ENCODE measurements at places on chromosomes 5 and 9.

- DNase-seq = no peak
Observed at GRCh38 chr5:151912360-151912759, 12.3 kb downstream of the GLRA1 start.

DNA sequence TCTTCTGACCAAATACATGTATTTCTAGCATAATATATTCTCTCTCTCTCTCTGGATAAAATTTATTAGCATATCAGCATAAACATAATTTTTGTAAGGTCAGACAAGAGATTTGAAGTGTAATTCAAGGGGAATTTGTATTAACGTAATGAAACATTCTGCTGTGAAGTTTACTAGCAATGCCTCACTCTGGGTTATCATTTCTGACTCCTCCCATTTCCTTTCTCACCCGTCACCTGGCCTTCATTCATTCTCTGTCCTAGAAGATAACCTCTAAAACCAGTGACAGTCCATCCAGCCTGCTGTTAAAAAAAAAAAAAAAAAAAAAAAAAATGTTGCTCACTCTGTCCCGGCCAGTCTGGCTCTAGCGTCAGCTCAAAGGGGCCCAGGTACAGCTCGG is 27.1 kb downstream of the GRAMD2B start:
- DNase-seq = no peak

DNA sequence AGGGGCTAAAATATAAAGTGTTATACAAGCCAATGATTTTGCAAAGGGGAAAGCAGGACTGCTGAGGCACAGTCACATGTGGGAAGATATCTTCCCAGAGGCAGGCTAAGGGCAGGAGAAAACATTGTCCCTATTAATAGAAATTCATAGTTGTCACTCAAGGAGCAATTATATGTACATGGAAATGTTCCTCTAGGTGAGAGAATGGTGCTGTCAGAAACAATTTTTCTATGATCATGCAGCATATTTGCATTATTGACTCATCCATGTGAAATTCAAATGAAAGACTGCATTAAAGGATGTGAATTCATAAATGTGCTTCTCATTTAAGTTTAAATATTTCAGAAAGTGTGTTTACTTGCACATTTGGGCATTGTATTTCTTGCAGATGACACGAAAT is 775.9 kb upstream of the CDH9 start:
- DNase-seq = no peak

DNA sequence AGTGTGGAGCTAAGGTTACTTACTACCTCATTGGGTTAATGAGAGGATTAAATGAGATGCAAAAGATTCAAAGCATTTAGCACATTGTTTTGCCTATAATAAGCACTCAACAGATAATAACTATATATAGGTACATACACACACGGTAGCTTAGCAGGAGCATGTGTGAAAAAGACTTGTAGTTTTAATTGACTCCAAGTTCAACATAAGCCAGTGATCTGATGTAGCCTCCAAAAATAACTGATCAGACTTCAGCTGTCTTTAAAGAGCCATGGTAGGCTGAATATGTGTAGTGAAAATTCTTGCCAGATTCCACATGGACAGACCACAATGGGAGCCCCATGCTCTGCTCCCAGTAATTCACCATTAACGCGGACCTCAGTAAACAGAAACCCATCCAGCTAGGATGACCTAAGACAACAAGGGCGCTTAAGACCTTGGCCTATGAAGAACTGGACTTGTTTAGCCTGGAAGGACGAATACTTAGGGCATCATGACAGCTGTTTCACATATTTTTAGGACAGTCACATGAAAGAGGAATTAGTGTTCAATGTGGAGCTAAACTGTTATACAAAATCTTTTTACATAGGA is 115.1 kb upstream of the ZNF366 start:
- no peak for DNase-seq

GRCh38 chr5:156838961-156839360 is 11.1 kb upstream of the PPP1R2B start:
- DNase-seq = no peak

GRCh38 chr9:117958726-117959125 is 254.5 kb downstream of the TLR4 start:
- no peak for DNase-seq

GRCh38 chr9:109497226-109498153 is 617 bp downstream of the PTPN3 start:
- DNase-seq = no peak

DNA sequence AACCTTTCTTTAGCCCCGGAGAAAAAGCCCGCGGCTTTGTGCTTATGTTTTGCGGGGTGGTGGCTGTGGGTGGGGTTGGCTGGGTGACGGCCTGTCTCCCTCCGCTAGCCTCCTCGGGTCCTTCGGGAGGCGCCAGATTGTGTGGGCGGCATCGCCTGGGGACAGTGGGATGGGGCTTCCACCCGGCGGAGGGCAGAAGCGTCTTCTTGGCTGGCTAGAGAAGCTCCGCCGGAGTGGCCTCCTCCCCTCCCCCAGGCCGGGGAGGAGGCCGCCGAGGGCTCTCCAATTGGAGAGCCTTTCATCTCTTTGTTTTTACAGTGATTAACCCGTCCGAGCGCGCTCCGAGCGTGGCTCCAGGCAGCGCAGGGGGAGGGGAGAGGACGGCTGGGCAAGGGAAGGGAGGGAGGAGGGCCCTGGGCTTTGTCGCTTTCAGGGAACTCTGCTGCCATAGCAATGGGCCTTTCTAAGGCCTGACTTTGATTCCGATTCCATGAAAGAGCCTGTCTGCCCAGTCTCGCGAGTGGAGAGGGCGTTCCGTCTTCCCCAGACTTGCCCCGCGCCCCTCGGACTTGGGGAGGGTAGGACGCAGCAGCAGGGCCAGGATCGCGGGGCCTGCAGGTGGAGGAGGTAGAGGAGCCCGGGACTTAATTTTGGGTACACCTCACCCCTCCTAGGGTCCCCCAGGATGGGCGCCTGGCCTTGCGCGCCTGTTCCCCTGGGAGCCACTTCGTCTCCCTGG is 36.7 kb upstream of the TIFAB start:
- DNase-seq = no peak

DNA sequence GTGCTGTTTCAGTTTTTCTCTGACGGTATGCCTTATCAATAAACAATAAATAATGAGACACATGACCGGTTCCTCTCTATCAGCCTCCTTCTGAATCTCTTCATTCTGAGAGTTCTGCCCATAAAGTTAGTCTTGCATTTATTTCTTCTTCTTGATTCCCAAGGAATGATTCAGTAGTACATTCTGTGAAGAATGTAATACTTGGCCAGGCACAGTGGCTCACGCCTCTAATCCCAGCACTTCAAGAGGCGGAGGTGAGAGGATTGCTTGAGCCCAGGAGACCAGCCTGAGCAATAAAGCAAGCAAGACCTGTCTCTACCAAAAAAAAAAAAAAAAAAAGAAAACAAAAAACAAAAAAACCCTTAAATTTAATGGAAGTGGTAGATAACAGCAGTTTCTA is 53.9 kb downstream of the PAM start:
- no peak for DNase-seq

GRCh38 chr5:169024421-169024820 is 276.5 kb downstream of the SLIT3 start:
- no peak for DNase-seq

- DNase-seq = no peak
Observed at GRCh38 chr5:111463311-111463710, 49.0 kb downstream of the STARD4 start.

DNA sequence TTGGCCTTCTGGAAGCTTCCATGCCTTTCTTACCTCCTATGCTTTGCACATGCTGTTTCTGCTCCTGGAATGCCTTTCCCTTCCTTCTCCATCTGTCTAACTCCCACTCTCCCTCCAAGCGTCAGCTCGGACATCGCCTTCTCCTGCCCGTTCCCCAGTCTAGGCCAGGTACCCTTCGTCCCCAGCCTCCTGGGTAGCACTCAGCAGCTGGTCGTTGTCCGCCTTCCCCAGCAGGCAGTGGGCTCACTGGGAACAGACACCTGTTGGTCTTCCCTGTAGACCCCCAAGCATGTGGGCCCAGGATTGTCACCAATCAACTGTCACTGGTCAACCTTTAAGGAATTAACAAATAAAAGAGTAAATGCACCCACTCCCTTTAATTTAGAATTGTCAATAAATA is 202.2 kb downstream of the RGS3 start:
- no peak for DNase-seq

DNA sequence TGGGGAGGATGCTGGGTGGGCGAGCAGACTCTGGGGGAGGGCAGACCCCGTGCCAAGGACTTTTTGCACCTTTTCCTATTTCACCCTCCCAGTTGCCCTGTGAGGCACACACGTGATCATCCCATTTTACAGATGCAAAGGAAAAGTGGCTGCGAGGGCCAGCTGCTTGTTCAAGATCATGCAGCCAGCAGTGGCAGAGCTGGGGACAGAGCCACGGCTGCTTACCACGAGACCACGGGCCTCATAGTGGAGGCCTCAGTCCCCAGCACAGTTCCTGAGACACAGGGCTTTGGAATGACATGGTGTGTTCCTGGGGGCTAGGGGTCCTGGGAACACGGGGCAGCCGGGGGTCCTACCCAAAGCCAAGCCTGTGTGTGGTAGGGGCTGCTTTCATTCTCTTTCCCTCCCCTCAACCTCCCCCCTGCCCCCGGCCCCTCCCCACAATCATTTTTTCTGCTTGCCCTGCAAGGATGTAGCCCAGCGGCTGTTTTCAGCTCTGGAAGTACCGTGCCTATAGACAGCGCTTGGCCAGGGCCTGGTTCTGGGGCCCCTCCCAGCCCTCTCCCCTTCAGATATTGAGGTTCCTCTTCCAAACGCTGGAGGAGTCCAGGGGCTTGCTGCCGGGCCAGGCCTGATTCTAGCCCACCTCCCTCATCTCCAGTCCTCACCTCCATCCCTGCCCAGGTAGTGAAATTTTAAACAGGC is 58.5 kb upstream of the IER5L start:
- no peak for DNase-seq

- DNase-seq = peak; percentile 35
Observed at GRCh38 chr9:133120501-133121197, 391 bp downstream of the RALGDS start.

DNA sequence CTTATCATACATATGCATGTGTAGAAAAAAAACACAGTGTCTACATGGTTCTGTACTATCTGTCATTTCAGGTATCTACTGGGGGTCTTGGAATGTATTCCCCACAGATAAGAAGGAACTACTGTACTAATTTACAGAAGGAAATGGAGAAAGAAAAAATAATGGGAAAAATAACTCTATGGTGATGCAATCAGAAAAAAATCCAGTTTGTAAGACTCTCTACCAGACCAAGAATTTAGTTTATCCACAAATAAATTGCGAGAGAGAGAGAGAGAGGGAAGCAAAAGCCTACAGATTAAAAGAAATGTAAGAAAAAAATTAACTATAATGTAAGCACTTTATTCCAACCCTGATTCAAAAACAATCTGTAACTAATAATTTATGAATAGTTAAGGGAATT is 708.6 kb upstream of the ZNF608 start:
- no peak for DNase-seq

GRCh38 chr5:135533334-135533733 is 2.4 kb downstream of the NEUROG1 start:
- no peak for DNase-seq

GRCh38 chr5:103648086-103648485 is 85.5 kb upstream of the NUDT12 start:
- DNase-seq = no peak

DNA sequence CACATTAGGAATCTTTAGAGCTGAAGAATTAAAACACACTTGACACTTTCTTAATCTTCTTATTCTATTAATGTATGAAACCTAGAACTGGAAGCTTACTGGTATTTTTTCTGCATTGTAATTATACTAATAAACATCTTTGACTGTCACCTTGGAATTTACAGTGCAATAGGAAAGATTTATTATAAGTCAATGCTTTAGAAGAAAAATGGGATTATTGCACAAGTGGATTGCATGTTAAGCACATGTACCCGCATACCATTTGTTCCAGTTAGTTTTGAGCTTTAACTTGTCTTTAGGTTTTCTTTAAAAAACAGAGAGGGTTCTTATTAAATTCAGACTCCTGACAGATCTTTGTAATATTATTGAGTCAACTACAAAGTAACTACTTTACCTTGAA is 278.5 kb downstream of the CCDC171 start:
- no peak for DNase-seq

GRCh38 chr5:35518104-35518503 is 99.6 kb upstream of the SPEF2 start:
- peak; percentile 4 for DNase-seq

- DNase-seq = no peak
Observed at GRCh38 chr5:5787373-5787772, 364.9 kb downstream of the ICE1 start.

- DNase-seq = no peak
Observed at GRCh38 chr9:61666849-61667371, 477.1 kb downstream of the SPATA31A7 start.

- DNase-seq = peak; percentile 79
Observed at GRCh38 chr5:119411361-119412278, 40.7 kb upstream of the HSD17B4 start.

GRCh38 chr5:158731014-158731413 is 368.7 kb downstream of the EBF1 start:
- DNase-seq = no peak

- no peak for DNase-seq
Observed at GRCh38 chr9:125074976-125075375, 68.4 kb downstream of the SCAI start.

GRCh38 chr9:13205824-13206223 is 73.7 kb downstream of the MPDZ start:
- no peak for DNase-seq

- DNase-seq = no peak
Observed at GRCh38 chr5:50564079-50564478, 102.4 kb upstream of the PARP8 start.

- peak; percentile 57 for DNase-seq
Observed at GRCh38 chr5:62902126-62902525, 323.5 kb downstream of the LRRC70 start.

GRCh38 chr9:76049341-76049740 is 158.9 kb downstream of the PCSK5 start:
- no peak for DNase-seq

DNA sequence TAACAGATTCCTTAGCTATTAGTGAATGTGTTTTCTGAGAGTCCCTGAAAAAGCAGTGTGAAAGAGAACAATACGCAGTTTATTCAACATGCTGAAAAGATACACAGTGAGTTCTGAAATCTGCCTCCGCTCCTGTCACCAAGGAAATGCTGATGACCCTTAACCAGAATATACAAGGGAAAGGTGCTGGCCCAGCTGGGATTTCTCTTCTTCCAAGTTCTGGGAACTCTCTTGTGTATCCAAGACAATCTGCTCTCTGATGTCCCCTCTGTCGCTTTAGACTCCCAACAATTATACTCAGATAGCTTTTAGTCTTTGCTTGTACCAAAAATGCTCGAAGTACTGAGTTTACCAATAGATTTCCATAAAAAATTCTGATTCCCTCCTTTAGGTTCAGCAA is 214.9 kb downstream of the TMEM167A start:
- DNase-seq = no peak

DNA sequence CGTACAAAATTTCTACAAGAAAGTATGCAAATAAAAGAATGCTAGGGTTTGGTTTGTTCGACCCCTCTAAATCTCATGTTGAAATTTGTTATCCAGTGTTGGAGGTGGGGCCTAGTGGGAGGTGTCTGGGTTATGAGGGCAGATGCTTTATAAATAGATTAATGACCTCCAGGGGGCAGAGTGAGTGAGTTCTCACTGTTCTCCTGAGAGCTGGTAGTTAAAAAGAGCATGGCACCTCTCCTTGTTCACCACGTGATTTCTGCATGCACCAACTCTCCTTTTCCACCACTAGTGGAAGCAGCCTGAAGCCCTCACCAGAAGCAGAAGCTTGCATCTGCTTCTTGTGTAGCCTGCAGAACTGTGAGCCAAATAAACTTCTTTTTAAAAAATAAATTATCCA is 50.4 kb upstream of the FAM170A start:
- DNase-seq = no peak
